Lower lobe of right lung (tissue), 2 donors: ENCODE measurements at places on chromosomes 12 and 14. TPM values are rescaled to one million over a fixed set of nuclear protein-coding genes. Genes with fewer than 3 reads are reported as not detected.
A peak's percentile ranks its signal among the peaks of the same experiment; 100 is the strongest.

P2RX7 gene
- 20.5 TPM for total RNA-seq

GRCh38 chr14:98218218-98218617 is 1053.8 kb downstream of the BCL11B start:
- DNase-seq: no peak

- DNase-seq: peak; percentile 73
These were observed 4.0 kb downstream of the GLT1D1 start for GRCh38 chr12:128857133-128857763.

TCL1B gene
- total RNA-seq: not detected

DPPA3 gene
- not detected for total RNA-seq

- no peak for DNase-seq
These were observed 343.6 kb downstream of the BCL11B start for GRCh38 chr14:98928418-98928817.

DNA sequence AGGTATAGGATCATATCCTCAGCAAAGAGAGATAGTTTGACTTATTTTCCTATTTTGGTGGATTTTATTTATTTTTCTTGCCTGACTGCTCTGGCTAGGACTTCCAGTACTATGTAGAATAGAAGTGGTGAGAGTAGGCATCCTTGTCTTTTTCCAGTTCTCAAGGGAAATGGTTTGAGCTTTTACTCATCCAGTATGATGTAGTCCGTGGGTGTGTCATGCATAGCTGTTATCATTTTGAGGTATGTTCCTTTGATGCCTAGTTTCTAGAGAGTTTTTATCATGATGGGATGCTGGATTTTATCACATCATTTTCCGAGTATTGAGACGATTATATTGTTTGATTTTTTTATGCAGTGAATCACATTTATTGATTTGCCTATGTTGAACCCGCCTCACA is 97.2 kb downstream of the MGAT4C start:
- DNase-seq: no peak
